ENCODE measurements at places on chromosomes 12 and 14. TPM values are rescaled to one million over a fixed set of nuclear protein-coding genes. Genes with fewer than 3 reads are reported as not detected.

Gene ACACB
- polyA plus RNA-seq, result 13.7 TPM

- no peak for DNase-seq
Observed at GRCh38 chr12:57094208-57095160, 5.6 kb downstream of the NAB2 start.

GRCh38 chr12:1815108-1815507 is 5.3 kb upstream of the LRTM2 start:
- no peak for DNase-seq

Gene PRPH
- polyA plus RNA-seq, result 1.3 TPM

DNA sequence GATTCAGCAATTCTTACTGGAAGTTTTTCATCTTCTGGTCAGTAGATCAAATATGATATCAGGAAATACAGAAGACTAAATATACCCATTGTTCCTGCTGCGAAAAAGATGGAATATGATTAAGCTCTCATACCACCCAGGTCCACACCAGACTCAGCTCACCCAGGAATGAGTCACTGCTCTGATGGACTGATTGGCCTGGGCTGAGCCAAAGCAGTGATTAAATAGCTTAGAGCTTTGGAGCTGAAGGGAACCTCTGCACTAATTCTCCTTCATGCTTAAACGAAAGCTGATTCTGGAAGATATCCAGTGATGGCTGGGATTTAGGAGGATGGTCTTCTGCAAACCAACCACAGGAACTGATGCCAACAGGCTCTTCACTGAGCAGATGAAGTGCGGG is 62.0 kb upstream of the SYT1 start:
- no peak for DNase-seq

GRCh38 chr12:13343375-13343774 is 146.8 kb downstream of the EMP1 start:
- DNase-seq, result no peak

Gene NUP37
- polyA plus RNA-seq, result 40.0 TPM

Gene PPM1H
- polyA plus RNA-seq, result 8.5 TPM

Gene TAS2R10
- polyA plus RNA-seq, result 3.5 TPM

GRCh38 chr12:132237772-132238487 is 91.5 kb downstream of the GALNT9 start:
- DNase-seq, result no peak

DNA sequence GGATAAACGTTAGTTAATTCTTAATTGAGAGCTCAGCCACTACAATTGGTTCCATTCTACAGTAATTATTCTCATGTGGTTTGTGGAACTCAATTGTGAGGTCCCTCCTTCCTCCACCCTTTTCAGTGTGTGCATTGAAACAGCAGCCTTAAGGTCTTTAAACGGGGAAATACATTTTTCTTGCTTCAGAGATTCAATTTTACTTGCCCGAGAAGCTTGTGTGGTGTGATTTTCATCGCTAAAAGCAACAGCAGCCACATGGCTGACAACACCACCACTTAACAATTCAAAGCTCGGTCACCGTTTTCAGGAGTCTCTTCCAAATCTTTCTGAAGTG is 733 bp upstream of the PPFIBP1 start:
- no peak for DNase-seq

DNA sequence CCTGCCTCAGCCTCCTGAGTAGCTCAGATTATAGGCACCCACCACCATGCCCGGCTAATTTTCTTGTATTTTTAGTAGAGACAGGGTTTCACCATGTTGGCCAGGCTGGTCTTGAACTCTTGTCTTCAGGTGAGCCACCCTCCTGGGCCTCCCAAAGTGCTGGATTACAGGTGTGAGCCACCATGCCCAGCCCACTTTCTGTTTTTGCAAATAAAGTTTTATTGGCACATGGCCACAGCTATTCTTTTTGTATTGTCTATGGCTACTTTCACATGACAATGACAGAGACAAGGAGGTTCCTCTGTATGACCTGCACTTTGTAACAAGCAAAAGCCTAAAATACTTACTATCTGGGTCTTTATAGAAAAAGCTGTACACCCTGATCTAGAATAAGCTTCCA is 19.7 kb upstream of the DIABLO start:
- DNase-seq, result no peak

DNA sequence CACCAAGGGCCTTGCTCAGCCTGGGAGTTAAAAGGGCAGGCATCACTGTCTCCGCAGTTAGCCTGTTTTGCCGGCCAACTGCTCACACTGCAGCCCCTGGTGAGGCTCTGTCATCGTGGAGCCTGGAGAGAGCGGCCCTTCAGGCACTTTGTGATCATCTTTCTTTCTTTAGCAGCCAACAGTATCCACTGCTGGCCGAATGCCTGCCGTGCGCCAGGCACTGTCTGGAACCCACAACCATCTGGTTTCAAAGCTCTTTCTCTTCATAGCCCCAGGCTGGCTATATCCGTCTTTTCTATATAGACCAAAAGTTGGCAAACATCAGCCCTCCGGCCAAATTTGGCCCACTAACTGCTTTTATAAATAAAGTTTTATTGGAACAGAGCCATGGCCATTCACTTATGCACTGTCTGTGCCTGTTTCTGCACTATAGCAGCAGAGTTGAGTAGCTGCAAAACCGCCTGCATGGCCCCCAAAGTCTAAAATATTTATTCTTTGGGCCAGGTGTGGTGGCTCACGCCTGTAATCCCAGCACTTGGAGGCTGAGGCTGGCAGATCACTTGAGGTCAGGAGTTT is 29.5 kb downstream of the SLC8B1 start:
- DNase-seq, result no peak

- DNase-seq, result no peak
Observed at GRCh38 chr12:113203852-113204760, 17.2 kb upstream of the TPCN1 start.

Gene CMTM5
- 4.9 TPM for polyA plus RNA-seq

GRCh38 chr12:54082397-54082892 is 28.8 kb downstream of the HOXC4 start:
- DNase-seq, result no peak

Gene ADGRD1
- 42.1 TPM for polyA plus RNA-seq

Gene MYF5
- polyA plus RNA-seq, result not detected

Gene CIDEB
- polyA plus RNA-seq, result 11.6 TPM

DNA sequence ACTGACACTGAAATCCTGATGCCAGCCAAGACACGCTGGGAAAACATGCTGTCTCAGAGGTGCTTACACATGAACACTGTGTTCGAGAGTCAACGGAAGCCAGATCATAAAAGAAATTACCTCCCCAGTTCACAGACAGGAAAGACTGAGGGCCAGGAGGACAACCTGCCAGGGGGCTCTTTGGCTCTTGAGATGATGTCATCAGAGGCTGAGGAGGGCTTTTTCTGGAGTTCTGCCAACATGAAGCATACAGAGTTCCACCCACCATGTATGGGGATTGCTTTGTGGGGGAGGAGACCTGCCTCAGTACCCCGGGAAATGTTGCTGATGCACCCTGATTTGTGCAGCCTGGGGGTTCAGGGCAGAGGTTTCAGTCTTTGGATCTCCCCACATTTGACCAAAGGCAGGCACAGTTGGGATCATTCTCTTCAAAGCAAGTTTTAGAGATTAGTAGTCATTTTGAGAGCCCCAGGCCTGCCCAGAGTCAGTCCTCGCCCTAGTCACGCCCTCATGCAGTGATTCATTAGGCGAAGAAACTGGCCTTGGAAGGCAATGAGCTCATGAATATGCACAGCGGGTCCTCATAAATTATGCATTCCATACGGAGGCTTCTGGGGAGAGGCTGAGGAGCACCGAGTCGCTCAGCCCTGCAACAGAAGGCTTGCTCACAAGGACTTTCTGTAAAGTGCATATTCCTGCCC is 34.9 kb upstream of the EML1 start:
- no peak for DNase-seq

- no peak for DNase-seq
Observed at GRCh38 chr12:51941011-51941581, 10.4 kb upstream of the ACVR1B start.

Gene GLIPR1L1
- polyA plus RNA-seq, result 0.76 TPM

Gene KRT86
- polyA plus RNA-seq, result 0.24 TPM

Gene SRRM4
- 0.45 TPM for polyA plus RNA-seq

DNA sequence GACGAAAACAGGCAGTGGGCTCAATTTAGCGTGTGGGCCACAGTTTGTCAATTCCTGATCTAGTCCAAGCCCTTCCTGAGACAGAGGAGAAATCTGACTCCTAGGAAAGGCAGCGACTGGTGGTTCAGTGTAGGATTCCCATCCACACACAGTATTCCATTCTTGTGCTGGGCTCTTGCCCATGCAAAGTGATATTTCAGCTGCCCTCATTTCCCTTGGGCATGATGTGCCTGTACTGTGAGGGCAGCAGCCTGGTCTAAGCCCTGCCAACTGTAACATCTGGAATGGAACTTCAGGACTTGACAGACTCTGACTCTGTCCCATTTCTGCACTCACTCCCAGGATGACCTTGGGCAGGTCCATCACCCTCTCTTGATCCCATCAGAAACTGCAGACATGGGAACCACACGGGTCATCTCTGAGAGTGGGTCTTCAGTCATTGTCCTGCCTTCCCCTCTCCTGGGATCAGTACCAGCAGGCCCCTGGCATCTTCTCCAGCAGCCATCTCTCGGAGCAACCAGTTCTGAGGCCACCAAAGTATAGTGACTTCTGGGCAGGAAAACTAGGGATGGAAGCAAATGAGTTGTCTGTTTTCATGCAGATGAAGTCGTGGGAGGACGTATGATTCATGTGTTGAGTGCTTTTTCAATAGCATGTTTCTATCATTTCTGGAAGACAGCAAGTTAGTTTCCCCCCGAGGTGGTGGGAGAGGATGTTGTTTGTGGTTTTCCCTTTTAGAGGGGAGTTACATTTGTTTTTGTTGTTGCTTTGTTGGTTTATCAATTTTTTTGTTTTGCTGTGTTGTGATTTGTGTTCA is 54.2 kb upstream of the BCL2L14 start:
- no peak for DNase-seq

Gene IFI27
- polyA plus RNA-seq, result 18.8 TPM

GRCh38 chr14:77708749-77709148 is 846 bp downstream of the SLIRP start:
- DNase-seq, result no peak

Gene MGP
- 101 TPM for polyA plus RNA-seq

GRCh38 chr14:38758661-38759060 is 344.4 kb downstream of the SEC23A start:
- no peak for DNase-seq

DNA sequence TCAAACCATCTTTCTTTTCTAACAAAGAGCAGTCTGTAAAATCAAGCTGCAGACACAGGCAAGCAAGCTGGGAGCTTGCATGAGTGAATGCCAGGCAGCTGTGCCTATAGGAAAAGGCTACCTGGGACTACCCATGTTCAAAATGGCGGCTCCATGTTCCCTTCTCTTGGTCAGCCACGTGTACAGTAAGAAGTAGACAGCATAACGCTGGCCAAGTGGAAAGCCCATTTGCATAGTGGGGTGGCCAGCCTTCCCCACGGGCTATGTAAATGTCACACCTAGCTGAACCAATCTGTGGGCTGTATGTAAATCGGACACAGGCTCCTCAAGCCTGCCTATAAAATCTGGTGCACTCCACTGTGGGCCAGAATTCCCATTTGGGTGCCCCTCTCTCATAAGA is 117.1 kb downstream of the SYT10 start:
- DNase-seq, result no peak

GRCh38 chr14:41362139-41362538 is 244.5 kb upstream of the LRFN5 start:
- DNase-seq, result no peak

Gene SIX1
- 4.2 TPM for polyA plus RNA-seq

- no peak for DNase-seq
Observed at GRCh38 chr12:103964805-103965204, 867 bp upstream of the TDG start.

DNA sequence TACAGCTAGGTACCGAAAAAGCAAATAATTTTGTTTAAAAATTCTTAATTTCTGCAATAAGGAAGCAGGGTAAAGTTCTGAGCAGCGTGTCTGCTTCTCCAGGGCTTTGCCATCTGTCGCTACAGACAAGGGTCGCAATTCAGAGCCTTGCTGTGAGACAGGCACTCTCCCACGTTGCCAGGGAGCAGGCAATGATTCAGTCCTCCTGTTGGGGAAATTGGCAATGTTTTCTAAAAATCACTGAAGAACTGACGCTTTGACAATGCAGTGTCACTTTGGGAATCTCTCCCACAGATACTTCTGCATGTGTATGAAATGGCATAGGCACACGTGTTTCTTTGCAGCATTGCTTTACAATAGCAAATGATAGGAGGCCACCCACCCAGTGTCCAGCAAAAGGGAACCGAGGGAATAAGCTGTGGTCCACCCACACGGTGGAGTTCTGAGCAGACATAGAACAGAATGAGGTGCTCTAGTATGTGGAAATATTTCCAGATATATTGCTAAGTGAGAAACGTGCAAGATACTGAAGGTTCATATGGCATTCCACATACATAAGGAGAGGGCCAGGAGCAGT is 16.0 kb upstream of the HIP1R start:
- no peak for DNase-seq

Gene AKAP3
- 2.8 TPM for polyA plus RNA-seq

DNA sequence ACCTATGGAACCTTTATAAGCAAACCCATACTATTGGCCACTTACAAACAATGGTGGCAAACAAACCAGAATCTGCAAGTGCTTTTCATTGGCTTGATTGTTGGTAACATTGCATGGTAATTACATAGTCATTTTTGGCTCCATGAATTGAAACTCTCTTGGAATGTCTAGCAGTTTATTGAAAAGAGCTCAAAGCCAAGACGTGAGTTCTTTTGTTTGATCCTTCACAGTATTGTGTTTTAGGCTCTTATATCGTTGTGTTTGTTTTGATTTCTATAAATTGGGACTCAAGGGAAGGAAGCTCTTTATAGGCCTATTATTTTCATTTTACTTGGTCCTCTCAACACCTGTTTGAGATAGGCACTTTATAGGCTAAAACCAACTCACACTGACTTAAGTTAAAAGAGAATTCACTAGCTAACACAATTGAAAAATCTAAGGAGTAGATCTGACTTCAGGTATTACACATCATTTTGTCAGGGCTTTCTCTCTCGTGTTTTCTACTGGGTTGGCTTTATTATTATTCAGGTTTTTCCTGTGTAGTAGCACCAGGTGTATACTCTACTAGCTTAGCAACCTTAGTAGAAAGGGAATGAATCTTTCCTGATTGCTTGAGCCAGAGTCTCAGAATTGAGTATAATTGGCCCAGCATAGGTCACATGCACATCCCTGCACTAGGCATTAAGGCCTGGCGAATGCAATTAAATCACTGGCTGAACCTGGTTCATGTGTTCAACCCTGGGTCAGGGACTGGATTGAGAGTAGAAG is 341.4 kb downstream of the RAD51B start:
- no peak for DNase-seq

DNA sequence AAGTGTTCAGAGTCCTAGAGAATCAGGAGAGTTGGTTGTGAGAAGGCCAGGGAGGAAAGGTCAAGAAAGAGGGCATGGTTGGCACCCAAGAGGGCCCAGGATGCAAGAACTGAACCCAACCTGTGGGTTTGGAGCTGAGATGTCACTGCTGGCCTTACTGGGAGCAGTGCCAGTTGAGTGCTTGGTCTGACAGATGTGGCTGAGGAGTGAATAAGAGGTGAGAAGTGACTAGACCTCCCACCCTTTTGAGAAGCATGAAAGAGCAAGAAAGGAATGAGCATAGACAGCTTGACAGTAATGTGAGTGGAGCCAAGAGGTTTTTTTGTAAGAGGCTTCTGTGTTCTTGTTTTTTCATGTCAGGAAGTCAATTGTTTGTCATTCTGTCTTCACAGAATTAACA is 95.3 kb downstream of the FGD4 start:
- DNase-seq, result no peak

Gene SLC17A8
- 4.6 TPM for polyA plus RNA-seq

Gene HNRNPA1
- polyA plus RNA-seq, result 3,541 TPM

Data from right lung (tissue), 10 donors.